ENCODE measurements at places on chromosomes 1 and 21. TPM values are rescaled to one million over a fixed set of nuclear protein-coding genes. Genes with fewer than 3 reads are reported as not detected.

- DNase-seq = no peak
Measured at GRCh38 chr1:60390593-60391282, 317.2 kb upstream of the C1orf87 start.

- no peak for DNase-seq
Measured at GRCh38 chr1:109350655-109351054, 43.8 kb upstream of the MYBPHL start.

DNA sequence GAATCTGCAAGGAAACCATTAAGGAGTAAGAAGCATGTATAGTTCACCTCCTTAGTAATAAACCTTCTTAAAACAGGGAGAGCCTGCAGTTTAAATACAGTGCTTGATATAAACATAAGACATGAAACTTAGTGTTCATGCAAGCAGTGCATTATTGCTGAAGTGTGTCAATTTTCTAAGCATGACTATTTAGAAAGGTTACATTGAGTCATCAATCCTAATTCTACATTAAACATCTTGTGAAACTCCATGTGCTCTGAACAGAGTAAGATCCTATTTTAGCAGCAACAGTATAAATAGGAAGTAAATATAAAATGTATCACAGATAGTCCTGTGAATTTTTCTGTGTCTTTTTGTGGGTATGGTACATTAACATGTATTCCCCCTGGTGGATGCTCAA, 135.5 kb downstream of the ESRRG start:
- no peak for DNase-seq

- no peak for DNase-seq
Measured at GRCh38 chr1:179023946-179024650, 1.6 kb upstream of the FAM20B start.

- DNase-seq = no peak
Measured at GRCh38 chr1:33876970-33877650, 13.2 kb downstream of the HMGB4 start.

GRCh38 chr1:19222979-19223824, 13.1 kb upstream of the UBR4 start:
- no peak for DNase-seq

DNA sequence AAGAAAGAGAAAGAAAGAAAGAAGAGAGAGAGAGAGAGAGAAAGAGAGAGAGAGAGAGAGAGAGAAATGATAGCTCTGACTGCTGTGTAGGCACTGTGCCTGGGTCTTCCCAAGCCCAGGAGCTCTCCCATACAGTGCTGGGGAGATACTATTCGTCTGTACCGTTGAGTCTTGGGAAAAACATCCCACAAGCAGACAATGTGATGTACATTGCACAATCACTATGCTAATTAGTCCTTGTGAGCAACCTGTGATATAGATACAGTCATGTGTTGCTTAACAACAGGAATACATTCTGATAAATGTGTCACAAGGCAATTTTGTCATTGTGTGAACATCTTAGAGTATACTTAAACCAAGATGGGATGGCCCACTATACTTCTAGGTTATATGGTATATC, 381.0 kb downstream of the HHAT start:
- no peak for DNase-seq

DNA sequence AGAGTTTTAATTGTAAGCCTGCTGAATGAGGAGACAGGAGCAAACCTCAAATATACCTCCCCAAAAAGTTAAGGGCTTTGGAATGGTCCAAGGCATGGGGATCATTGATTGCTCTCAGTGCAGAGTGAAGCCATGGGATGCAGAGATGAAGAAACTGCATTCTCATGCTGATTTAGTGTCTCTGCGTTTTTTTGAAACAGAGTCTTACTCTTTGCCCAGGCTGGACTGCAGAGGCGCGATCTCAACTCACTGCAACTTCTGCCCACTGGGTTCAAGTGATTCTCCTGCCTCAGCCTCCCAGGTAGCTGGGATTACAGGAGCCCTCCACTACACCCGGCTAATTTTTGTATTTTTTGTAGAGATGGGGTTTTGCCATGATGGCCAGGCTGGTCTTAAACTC, 99.3 kb upstream of the ETV3 start:
- no peak for DNase-seq

DNA sequence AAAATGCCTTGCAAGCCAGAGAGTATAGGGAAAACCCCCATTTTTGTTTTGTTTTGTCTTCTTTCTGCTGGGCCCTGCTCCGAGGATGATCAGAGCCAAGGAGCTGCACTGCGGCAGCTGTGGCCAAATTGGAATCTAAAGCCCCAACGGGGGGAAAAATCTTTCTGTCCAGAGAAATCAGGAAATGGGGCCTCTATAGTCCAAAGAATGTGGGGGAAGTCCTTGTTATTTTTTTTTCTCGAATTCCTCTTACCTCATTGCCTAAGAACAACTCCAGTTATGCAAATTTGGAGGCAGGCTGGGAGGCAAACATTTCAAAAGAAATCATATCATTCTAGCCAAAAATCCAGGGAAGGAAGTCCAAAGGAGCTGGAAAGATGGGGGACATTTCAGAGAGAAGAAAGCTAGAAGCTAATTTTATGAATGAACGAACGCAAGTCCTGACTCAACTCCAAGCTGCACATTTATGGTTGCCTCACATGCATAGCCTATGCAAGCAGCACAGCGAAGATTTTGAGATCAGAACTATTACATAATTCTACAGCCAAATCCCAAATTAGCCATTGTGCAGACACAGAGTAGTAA, 263.2 kb downstream of the KCTD3 start:
- DNase-seq = no peak

DNA sequence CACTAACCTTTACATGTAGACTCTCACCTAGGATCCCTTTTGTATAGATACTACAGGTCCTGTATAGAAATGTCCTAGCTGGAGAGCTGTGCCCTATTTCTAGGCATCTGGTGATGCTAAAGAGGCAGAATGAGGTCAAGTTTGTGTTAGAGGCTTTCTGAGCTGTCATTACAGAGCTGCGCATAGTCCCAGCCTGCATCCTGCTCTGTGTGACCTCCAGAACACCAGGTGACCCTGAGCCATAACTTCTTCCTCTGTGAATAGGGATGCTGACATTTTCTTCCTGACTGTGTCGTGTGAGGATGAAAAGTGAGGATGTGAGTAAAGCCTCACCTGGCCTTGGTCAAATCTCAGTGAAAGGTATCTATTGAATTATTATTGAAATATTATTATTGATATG, 66.3 kb downstream of the GLUL start:
- DNase-seq = no peak

GRCh38 chr1:66025188-66025587, 232.5 kb downstream of the PDE4B start:
- DNase-seq = no peak

DNA sequence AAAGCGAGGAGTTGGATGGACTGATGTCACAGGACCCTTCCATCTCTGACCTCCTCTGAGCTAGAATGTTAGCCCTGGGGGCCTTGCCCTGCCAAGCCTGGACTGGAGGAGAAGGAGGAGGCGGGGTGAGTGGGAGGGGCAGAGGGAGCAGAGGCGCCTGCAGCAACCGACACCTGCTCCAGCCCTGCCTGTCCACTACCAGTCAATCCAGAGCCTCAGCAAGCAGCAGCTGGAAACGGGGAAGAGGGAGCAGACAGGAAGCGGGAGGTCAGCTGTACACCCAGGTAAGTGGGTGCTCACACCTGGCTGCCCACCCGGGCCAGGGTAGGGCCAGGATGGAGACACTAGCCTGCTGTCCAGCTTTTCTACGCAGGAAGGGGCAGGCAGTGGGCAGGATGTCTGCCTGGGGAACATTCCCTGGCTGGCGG, at the start of gene IGFN1:
Gene IGFN1 (plus strand): TSS at position 201 of the 428 bp plus-strand sequence. CDS start 2,470 bp downstream, outside the sequence.
- DNase-seq = no peak

PTGFR gene
- not detected for total RNA-seq

KIF17 gene
- total RNA-seq = not detected

XCL2 gene
- total RNA-seq = 350 TPM

OR2G6 gene
- not detected for total RNA-seq

GCSAML gene
- total RNA-seq = 0.20 TPM

Measured in CD8-positive, alpha-beta memory T cell (primary cell).